Parietal lobe (tissue), 2 donors: ENCODE measurements at places on chromosomes 3 and 15. TPM values are rescaled to one million over a fixed set of nuclear protein-coding genes. Genes with fewer than 3 reads are reported as not detected.

Gene C3orf33
- 5.0 TPM for total RNA-seq

Gene CLEC3B
- total RNA-seq = 14.7 TPM

Gene RTP1
- 0.31 TPM for total RNA-seq

Gene GP9
- not detected for total RNA-seq

Gene MOBP
- total RNA-seq = 0.63 TPM

Gene SCN5A
- 1.3 TPM for total RNA-seq

Gene GHSR
- total RNA-seq = not detected

Gene LRRC28
- total RNA-seq = 66.0 TPM

Gene ATP13A4
- 22.2 TPM for total RNA-seq

Gene PLD1
- total RNA-seq = 9.1 TPM
